ENCODE measurements at places on chromosomes 11 and 22.

DNA sequence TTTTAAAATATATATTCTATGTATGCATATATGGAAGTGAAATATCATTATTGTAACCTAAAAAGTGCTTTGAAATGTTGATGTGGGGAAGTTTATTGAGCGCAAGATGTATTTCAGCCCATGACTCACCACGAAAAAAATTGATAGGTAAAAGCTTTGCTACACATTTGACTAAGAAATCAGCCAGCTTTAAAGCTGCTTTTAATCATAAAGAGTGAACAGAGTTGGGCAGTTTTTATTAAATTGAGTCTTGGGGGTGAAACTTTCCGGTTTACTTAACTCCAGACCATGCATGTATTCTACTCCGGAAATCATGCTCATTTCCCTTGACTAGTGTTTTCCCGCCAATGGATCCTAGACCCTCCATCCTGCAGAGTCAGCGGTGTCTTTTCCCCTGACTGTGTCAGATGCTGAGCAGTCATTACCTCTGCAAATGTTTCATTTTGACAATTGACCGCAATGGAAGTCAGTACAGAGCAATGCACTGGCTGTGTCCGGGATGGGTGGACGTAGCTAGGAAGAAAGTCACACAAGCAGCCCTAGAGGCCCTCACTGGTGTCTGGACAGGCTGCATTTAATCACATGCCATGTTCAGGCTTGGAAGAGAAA, 47.2 kb upstream of the MPEG1 start:
- no peak for DNase-seq

- DNase-seq = no peak
Measured at GRCh38 chr11:32430568-32431381, 4.6 kb downstream of the WT1 start.

DNA sequence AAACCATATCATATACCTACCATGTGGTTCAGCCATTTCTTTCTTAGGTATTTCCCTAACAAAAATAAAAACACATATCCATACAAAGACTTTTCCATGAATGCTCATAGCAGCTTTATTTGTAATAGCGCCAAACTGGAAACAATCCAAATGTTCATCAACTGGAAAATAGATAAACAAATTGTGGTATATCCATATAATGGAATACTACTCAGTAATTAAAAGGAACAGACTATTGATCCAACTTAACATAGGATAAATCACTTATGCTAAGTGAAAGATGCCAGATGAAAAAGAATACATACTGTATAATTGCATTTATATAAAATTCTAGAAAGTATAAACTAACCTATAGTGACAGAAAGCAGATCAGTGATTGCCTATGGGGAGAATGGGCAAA, 323.3 kb downstream of the BUD13 start:
- DNase-seq = no peak

GRCh38 chr11:111541254-111542061, 938 bp downstream of the LAYN start:
- no peak for DNase-seq

- DNase-seq = no peak
Measured at GRCh38 chr11:10263929-10264328, 30.1 kb downstream of the SBF2 start.

DNA sequence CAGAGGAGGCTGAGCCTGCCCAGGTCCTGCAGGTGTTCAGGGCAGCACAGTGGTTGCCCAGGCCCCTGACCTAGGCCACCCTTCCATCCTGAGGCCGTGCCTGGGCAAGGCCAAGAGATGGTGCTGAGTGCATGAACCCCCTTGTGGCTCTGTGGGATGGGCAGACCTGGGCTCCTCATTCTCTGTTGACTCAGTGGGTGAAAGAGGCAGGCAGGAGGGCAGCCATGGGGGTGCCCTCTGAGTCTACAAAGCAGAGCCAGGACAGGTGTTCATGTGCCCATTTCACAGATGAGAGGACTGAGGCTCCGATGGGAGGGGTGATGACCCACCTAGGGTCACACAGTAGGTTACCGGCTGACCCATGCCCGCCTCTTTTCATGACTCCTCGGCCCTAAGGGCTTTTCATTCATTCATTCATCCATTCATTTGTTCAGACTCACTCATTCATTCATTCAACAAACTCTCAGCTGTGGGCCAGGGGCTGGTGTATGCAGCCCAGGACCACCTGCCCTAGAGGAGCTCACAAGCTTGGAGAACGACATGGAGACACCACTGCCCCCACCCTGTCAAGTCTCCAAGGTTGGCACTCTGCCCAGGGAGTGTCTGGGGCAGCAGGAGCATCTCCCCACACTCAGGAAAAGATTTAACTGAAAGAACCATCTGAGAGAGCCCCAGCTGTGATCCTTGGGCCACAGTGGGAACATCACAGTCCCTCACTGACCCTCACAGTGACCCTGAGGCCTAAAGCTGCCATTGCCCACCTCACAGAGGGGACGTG, 40.5 kb downstream of the IGLL5 start:
- no peak for DNase-seq

DNA sequence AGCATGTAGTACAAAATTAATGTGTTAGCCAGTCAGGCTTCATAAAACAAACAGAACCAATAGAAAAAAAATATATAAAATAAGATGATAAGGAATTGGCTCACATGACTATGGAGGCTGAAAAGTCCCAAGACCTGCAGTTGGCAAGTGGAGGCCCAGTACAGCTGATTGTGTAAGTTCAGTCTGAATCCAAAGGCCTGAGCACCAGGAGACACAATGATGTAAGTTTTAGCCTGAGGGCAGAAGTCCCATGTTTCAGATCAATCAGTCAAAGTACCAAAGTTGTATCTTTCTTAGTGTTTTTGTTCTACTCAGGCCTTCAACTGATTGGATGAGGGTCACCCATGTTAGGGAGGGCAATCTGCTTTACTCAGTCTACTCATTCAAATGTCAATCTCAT, 14.3 kb upstream of the OR10D3 start:
- no peak for DNase-seq

- DNase-seq = no peak
Measured at GRCh38 chr22:19578180-19579004, 54.2 kb upstream of the CLDN5 start.

GRCh38 chr11:95503047-95503446, 272.0 kb upstream of the SESN3 start:
- no peak for DNase-seq

GRCh38 chr11:30583476-30584280, 2.5 kb downstream of the MPPED2 start:
- DNase-seq = no peak

- no peak for DNase-seq
Measured at GRCh38 chr11:57513911-57514537, 1.5 kb downstream of the SLC43A1 start.

DNA sequence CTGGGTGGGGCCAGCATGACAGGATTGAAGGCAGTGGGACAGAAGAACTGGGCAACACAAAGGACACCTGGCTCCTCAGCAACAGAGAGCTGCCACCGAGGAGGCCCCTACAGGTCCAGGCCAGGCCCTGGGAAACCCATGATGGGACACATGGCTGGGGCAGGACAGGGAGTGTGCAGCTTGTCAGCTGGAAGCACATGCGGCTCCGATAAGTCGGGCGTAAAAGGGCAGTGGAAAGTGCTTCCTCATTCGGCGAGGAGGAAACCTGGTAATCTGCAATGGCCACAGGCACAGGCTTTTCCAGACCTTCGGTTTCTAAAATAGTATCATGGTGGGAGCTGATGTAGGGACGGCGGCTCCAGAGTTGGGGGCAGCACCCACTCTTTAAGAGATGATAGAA, 16.5 kb downstream of the GNAZ start:
- no peak for DNase-seq

DNA sequence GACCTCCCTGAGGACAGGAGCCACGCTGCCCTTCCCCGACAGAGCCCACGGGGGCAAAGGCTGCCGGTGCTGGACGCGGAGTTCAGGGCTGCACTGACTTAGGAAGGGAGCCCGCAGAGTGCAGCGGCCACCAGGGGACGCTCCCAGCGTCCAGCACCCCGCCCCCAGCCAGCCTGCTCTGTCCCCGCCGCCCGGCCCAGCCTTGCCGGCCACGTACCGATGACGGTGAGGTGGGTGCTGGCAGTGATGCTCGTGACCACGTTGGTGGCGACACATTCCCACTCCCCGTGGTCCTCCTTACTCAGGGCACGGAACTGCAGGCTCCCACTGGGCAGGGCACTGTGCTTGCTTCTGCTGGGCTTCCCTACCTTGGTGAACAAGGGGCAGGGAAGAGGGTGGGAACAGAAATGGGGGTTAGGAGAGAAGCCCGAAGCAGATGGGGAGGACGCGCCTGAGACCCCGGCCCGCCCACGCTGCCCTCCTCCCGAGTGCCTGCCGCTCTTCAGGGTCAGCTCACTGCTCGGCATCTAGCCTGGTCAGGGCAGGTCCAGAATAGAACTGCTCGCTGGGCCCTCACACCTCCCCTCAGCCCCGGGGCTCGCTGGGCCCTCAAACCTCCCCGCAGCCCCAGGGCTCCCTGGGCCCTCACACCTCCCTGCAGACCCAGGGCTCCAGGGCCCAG, 25.9 kb downstream of the IGSF9B start:
- DNase-seq = no peak

GRCh38 chr11:92696076-92696475, 273.4 kb upstream of the MTNR1B start:
- DNase-seq = no peak

- DNase-seq = no peak
Measured at GRCh38 chr22:45207533-45207932, 33.2 kb downstream of the KIAA0930 start.

- no peak for DNase-seq
Measured at GRCh38 chr11:105935791-105936190, 86.2 kb downstream of the MSANTD4 start.

GRCh38 chr11:74784234-74784633, 35.6 kb downstream of the RNF169 start:
- no peak for DNase-seq

GRCh38 chr11:125165111-125165842, 726 bp downstream of the PKNOX2 start:
- DNase-seq = no peak

DNA sequence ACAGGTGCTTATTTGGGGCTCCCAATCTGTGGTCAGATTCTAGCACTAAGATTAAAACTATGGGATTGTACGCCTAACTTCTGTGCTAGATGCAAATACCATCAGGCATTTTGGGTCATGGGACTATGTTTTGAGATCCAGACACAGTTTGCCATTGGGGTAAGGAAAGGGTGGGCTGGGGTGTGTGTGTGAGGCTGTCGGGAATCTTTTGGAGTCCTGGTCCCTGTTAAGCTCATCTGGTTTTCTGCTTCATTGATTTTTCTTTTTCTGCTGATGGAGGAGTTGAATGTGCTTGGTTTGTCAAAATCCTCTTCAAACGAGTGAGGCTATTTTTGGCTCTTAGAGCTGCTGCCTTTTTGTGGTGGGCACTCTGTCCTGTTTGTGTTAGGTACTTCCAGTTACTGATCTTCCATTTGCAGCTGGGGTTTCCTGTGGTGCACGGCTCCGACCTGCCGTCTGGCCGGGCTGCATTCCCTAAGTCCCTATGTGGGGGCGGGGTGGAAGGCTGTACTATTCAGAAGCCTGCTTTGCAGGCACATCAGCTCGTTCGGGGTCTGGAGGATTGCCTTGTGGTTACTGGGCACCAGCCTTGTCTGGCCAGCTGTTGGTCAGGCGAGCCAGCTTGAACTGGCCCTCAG, 2.9 kb downstream of the BCR start:
- no peak for DNase-seq

GRCh38 chr11:132033051-132033450, 662.6 kb downstream of the NTM start:
- no peak for DNase-seq

- DNase-seq = no peak
Measured at GRCh38 chr11:45791524-45791923, 13.4 kb upstream of the SLC35C1 start.

GRCh38 chr11:10906521-10906920, 48.7 kb upstream of the ZBED5 start:
- DNase-seq = no peak

DNA sequence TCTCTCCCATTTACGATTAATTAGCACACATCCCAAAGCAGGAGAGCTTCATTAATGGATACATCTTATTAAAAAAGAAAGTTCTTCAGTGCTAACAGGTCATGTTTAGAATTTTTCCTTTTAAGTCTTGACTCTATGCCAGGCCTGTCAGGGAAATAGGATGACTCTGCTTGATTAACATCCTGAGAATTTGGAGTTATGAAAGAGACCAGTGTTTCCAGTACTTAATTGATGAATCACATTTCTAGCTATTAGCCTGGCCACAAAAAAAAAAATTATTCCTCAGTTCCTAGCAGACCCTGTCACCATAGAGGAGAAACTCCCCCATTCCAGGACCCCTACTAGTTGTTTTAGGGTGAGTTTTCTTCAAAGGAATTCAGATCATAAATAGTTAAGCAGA, 23.6 kb upstream of the ME3 start:
- no peak for DNase-seq

GRCh38 chr11:114192841-114193389, 103.3 kb upstream of the NNMT start:
- DNase-seq = no peak

DNA sequence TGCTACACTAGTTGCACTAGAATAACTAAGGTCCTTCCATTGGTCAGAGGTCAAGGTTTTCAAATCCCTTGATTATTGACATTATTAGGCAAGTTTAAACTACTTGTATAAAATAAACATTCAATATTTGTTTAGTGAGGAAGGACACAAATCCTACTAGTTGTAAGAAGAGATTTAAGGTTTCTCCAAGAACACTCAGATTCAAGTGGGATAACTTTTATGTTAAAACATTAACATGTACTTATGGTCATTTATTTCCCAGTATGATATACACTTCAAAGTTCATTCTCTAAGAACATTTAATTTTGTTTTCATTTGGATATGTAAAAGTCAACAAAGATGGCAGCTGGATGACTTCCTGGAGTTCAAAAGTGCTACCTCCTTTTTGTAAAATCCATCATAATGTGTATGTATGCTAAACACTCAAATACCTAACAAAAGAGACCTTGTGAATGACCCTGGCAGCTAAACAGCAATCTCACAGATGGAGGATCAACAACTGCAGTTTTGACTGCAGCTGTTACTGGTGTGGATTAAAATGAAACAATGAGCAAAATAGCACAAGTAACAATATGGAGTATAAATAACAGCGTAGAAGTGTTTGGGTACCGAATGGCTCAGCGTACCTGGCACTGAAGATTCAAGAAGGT, 1.5 kb downstream of the CCDC90B start:
- DNase-seq = no peak

DNA sequence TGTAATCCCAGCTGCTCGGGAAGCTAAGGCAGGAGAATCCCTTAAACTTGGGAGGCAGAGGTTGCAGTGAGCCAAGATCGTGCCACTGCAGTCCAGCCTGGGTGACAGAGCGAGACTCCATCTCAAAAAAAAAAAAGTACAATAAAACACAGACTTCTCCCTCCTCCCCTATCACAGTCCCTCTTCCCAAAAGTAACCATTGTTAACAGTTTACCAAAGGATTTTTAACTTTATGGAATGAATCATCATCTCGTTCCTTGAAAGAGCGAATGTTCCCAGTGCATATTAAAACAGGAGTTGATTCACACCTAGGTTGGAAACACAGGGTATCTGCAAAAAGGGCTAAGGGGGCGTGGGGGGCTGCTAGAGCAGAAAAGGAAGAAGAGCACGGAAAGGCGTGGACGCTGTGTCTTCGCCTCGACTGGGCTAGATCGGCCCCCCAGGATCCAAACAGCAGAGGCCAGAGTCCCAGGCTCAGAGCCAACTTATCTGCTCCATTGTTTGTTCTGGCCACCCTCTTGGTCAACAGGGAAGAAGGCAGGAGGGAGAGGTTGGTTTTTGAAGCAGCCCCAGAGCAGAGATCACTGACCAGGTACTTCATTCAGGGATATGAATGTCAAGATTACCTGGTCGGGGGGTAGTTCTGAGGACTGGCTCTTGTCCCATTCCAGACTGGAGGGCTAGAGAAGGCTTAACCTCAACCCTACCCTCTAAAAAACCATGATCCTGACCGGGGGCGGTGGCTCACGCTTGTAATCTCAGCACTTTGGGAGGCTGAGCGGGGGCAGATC, 2.1 kb upstream of the AHNAK start:
- DNase-seq = no peak
